ENCODE measurements at places on chromosomes 16 and 17. TPM values are rescaled to one million over a fixed set of nuclear protein-coding genes. Genes with fewer than 3 reads are reported as not detected.

- no peak for DNase-seq
- no peak overlapping the region for H3K4me3 ChIP-seq
- no peaks in the 10 kb centered on the region for H3K27me3 ChIP-seq
- no peak overlapping the region for H3K27ac ChIP-seq
Observed at GRCh38 chr16:84597931-84598351, 19.9 kb downstream of the COTL1 start.

DNA sequence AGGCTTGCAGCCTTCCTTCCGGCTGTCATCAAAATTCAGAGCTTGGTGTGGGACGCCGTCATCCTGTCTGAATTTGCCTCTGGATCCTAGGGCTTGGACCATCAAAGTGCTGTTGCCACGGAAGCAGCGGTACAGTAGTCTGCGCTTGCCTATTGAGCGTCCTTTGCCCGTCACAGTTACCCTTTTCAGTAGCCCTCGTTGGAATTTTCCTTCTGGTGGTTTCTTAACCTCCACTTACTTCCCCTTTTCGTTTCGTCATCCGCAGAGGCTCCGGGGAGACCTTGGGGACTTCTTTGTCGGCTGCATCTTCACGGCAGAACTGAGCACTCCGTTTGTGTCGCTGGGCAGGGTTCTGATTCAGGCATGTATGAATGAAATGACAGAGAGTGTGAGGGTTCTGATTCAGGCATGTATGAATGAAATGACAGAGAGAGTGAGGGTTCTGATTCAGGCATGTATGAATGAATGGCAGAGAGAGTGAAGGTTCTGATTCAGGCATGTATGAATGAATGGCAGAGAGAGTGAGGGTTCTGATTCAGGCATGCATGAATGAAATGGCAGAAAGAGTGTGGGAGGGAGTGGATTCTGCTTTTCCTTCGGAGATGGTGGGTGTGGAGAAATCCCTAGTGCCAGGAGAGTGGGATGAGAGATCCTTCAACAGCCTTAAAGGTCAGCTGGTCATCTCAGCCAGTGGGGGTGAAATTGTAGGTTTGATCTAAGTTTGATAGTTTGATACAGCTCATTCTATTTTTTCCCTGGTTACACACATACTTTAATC is 8.0 kb downstream of the TLCD3A start:
- peaks cover 3% of the 10 kb centered on the region for H3K36me3 ChIP-seq
- no peak for DNase-seq
- H3K4me1 ChIP-seq: no peaks in the 10 kb centered on the region
- no peak overlapping the region for H3K4me3 ChIP-seq

- no peaks in the 10 kb centered on the region for H3K27me3 ChIP-seq
- DNase-seq: no peak
Observed at GRCh38 chr17:44069974-44070454, 521 bp upstream of the G6PC3 start.

- H3K36me3 ChIP-seq: no peaks in the 10 kb centered on the region
- H3K27me3 ChIP-seq: no peaks in the 10 kb centered on the region
- H3K27ac ChIP-seq: no peak overlapping the region
- H3K4me3 ChIP-seq: no peak overlapping the region
Observed at GRCh38 chr17:51653878-51654277, 393.5 kb downstream of the UTP18 start.

DNA sequence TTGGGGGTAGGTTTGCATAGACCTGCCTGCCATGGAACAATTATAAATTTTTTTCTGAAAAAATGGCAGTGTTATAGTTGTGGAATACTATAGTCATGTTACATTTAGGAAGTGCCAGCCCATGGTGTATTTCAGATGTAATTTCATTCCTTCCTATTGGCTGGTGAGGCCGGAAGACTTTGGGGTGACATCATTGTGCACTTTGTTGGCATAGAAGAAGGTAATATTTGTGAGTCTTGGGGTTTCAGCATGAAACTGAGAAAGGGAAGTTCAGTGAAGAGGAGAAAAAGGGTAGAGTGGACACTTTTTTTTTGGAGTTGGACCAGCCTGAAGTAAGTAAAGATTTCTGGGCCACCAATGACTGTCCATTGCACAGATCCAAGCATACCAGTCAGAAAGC is 16.0 kb upstream of the HEATR6 start:
- H3K36me3 ChIP-seq: no peaks in the 10 kb centered on the region
- H3K4me1 ChIP-seq: no peaks in the 10 kb centered on the region
- H3K27ac ChIP-seq: no peak overlapping the region

DNA sequence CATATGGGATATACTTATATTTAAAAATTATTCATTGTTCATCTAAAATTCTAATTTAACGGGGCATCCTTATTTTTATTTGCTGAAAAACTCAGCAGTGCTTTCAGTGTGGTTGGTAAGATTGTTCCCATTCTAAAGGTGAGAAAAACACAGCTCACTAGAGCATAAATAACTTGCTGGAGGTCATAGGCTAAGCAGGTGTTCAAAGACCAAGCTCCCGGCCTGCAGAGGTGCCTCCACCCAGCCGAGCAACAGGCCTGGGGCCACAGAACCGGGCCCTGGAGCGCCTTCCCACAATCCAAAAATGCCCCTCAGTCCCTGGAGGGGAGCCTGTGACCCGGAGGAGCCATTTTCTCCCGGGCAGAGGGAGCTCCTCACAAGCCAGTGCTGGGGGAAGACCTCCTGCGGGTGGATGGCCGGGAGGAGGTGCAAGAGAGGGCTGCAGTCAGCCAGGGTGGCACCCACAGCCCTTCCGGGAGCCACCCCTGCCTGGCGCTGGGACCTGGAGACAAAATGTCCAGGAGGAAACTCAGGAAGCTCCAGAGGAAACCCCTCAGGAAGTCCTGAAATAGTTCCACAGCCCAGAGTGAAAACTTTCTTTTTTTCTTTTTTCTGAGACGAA is 14.7 kb downstream of the ABR start:
- no peaks in the 10 kb centered on the region for H3K4me1 ChIP-seq
- no peaks in the 10 kb centered on the region for H3K36me3 ChIP-seq

DNA sequence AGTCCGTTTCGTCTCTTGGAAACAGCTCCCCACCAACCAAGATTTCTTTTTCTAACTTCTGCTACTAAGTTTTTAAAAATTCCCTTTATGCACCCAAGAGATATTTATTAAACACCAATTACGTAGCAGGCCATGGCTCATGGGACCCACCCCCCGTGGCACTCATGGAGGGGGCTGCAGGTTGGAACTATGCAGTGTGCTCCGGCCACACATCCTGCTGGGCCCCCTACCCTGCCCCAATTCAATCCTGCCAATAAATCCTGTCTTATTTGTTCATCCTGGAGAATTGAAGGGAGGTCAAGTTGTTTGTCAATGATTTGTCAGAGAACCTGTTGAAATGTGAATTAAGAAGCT is 48.2 kb downstream of the IL21R start:
- DNase-seq: no peak
- no peaks in the 10 kb centered on the region for H3K4me1 ChIP-seq
- no peaks in the 10 kb centered on the region for H3K27me3 ChIP-seq

DNA sequence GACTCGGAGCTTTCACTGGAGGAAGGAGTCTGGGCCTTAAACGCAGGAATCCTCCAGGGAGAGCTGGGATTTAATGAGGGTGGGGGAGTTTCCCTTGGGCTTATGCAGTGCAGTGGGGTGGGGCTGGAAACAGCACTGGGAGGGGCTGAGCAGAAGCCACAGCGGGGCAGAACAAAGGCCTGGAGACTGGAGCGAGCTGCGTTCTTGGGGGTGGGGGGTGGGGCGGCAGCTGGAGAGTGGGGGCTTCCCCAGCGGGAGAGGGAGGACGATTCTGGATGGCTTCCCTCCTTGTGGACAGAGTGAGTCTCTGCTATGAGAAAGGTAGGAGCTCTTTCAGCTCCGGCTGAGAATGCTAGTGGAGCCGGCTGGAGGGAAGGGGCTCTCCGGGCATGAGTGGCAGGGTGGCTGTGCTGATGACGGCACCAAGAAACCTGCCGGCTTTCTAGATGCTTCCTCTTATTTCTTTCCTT is 406.0 kb downstream of the SEC14L1 start:
- H3K27ac ChIP-seq: no peak overlapping the region
- H3K27me3 ChIP-seq: no peaks in the 10 kb centered on the region
- H3K36me3 ChIP-seq: no peaks in the 10 kb centered on the region
- no peak for DNase-seq
- H3K4me3 ChIP-seq: no peak overlapping the region

DNA sequence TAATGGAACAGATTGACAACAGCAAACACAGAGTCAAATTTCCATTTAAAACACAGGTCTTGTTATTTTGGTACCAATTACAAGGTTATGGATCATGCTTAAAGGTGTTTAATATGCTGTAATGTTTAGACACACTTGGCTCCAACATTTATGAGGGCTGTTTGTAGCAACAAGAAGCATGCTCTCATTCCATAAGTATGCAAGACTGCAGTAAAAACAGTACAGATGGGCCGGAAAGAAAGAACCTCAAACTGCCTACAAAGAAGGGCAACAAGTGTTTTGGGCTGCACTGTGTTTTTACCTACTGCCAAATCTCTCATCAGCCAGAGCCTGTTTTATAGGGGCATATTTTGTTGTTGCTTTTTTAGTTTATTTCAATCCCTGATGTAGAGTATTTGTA is 100.5 kb upstream of the HS3ST3A1 start:
- H3K4me3 ChIP-seq: no peak overlapping the region
- no peak for DNase-seq
- no peaks in the 10 kb centered on the region for H3K4me1 ChIP-seq
- H3K27me3 ChIP-seq: no peaks in the 10 kb centered on the region
- H3K36me3 ChIP-seq: no peaks in the 10 kb centered on the region

DNA sequence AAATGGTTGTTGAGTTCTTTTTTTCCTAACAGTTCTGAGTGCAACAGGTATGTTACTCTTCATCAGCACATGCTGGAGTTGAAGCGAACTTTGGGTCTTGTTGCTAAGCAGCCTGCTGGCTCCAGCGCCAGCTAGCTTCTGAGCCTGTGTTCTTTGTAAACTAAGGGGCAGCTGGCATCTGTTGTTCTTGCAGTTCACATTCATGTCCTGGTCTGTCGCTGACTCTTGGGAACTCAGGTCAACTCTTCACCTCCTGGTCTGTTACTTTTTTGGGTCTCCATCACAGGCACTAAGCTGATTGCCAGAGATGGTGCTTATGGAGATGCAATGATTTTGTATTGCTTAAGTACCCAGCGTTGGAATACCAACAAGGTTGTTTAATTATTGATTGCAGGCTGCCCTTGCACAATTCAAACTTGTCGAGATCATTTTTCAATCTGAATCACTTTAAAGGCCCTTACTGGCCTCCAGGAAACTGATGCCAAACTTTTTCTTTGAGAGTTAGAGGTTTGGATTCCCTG is 40.9 kb downstream of the USP10 start:
- H3K27me3 ChIP-seq: no peaks in the 10 kb centered on the region
- H3K4me3 ChIP-seq: no peak overlapping the region
- no peak for DNase-seq
- H3K4me1 ChIP-seq: peaks cover 31% of the 10 kb centered on the region

- H3K27ac ChIP-seq: peak overlapping the region; percentile 75
- no peaks in the 10 kb centered on the region for H3K27me3 ChIP-seq
- H3K4me1 ChIP-seq: peaks cover 73% of the 10 kb centered on the region
- no peak overlapping the region for H3K4me3 ChIP-seq
- DNase-seq: peak; percentile 70
Observed at GRCh38 chr16:89422527-89422904, 67.8 kb downstream of the ANKRD11 start.

DNA sequence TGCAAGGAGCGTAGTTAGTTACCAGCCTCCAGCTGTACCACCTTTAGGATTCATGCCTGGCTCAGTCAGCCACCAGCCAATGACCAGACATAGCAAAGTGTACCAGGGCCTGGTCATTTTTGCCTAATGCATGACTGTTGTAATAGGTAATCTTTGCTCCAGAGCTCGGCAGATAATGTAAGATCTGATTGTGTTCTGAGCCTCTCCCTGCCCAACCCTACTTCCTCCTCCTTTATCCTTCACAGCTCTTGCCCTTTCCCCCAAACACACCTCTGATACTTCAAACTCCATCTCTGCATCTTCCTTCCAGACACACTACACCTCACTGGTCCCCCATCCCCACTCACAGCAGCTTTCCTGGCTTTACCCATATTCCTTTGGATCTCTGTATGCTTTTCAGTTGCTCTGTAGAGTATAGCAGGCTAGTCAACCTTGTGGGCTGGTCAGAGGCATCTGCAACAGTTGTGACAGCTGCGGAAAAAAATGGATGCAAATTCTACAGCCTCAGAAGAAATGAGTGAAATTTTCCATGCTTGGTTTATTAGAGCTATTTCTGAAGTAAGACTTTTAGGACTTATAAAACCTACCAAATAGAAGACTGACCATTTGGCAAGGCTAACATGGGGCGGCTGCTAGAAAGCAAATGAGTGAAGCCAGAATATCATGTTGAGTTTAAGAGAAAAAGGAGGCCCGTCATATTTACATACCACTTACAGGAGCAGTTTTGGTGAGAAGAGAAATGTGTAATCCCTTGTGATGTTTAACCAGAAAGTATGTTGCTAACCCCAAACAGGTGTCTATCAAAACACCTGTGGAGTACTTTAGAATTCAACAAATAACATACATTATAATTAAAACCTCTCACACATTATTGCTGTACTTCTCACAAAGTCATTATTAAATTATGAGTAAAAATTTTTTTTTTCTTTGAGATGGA is 19.9 kb upstream of the C16orf87 start:
- no peak overlapping the region for H3K27ac ChIP-seq
- H3K4me1 ChIP-seq: no peaks in the 10 kb centered on the region
- DNase-seq: no peak
- no peaks in the 10 kb centered on the region for H3K36me3 ChIP-seq
- H3K27me3 ChIP-seq: no peaks in the 10 kb centered on the region

GRCh38 chr16:69283851-69284250 is 27.3 kb upstream of the VPS4A start:
- peaks cover 3% of the 10 kb centered on the region for H3K36me3 ChIP-seq
- peaks cover 18% of the 10 kb centered on the region for H3K4me1 ChIP-seq
- no peaks in the 10 kb centered on the region for H3K27me3 ChIP-seq
- no peak overlapping the region for H3K27ac ChIP-seq
- no peak for DNase-seq

- no peaks in the 10 kb centered on the region for H3K36me3 ChIP-seq
- no peaks in the 10 kb centered on the region for H3K27me3 ChIP-seq
- no peak for DNase-seq
- no peaks in the 10 kb centered on the region for H3K4me1 ChIP-seq
- H3K27ac ChIP-seq: no peak overlapping the region
- H3K4me3 ChIP-seq: no peak overlapping the region
Observed at GRCh38 chr16:78523212-78523985, 423.9 kb downstream of the WWOX start.

GRCh38 chr16:71594000-71594646 is 17.2 kb upstream of the TAT start:
- H3K4me1 ChIP-seq: no peaks in the 10 kb centered on the region
- H3K4me3 ChIP-seq: no peak overlapping the region
- DNase-seq: no peak

HOXB4 gene
- total RNA-seq: 4.0 TPM

SPN gene
- total RNA-seq: 0.59 TPM

DDX42 gene
- total RNA-seq: 91.0 TPM

SLC4A1 gene
- total RNA-seq: 0.26 TPM

CPSF4L gene
- total RNA-seq: not detected

TRIM37 gene
- 16.2 TPM for total RNA-seq

SLC38A8 gene
- total RNA-seq: not detected

PLEKHH3 gene
- total RNA-seq: 29.8 TPM

Measured in psoas muscle (tissue), 8 donors.